EL (cell line): ENCODE measurements at places on chromosomes 2 and 18.
A peak's percentile ranks its signal among the peaks of the same experiment; 100 is the strongest.

GRCh38 chr2:88212251-88212790, 42.2 kb downstream of the THNSL2 start:
- DNase-seq: no peak

GRCh38 chr2:36468463-36469105, 113.0 kb downstream of the CRIM1 start:
- DNase-seq: peak; percentile 77

DNA sequence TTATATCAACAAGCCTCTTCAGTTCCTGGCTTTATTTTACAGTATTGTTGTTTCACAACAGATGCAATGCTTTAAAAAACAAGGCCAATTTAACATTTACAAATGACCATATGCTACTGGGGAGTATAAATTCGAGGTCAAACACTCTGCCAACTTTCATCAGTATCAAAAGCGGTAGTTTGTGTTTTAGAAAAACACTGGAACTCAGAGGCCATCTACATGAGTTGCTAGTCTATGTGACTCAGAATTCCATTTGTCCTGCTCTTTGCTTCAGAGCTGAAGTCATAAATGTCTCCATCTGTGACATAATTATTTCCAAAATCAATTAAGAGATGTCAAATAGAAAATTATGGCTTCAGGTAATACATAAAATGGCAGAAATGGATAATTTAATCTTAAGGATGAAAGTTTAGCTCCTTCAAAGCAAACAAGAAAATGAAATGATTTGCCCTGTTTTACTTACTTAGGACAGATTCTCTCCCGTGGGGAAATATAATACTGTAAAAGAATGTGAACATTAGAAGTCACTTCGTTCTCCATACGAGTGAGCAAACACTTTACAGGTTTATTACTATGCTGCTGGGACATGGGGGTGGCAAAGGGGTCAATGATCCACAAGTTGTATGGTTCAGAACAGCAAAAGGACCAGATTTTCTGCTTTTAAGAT, 3.7 kb downstream of the MEX3C start:
- peak; percentile 51 for DNase-seq

DNA sequence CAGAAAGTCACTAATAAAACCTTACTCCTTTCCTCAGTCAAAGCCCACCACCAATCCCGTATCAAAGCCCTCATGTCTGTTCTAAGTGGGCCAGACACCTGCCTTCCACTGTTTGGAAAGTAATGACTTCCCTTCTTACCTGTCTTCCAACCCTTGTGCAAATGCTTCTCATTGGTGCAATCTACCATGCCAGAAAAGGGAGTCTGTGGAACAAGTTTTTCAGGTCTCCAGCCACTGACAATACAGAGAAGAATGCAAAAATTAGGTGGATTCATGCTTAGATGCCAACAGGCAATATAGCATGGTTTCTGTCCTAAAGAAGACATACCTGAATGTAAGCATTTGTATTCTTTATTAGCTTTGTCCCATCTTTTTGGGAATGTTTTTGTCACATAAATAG, 1140.6 kb upstream of the LRRTM1 start:
- no peak for DNase-seq

GRCh38 chr2:222641336-222641735, 14.6 kb downstream of the FARSB start:
- no peak for DNase-seq

GRCh38 chr2:109371481-109372170, 242.1 kb downstream of the SEPTIN10 start:
- no peak for DNase-seq

- DNase-seq: no peak
These were observed 37.3 kb downstream of the GREB1 start for GRCh38 chr2:11571170-11571569.

DNA sequence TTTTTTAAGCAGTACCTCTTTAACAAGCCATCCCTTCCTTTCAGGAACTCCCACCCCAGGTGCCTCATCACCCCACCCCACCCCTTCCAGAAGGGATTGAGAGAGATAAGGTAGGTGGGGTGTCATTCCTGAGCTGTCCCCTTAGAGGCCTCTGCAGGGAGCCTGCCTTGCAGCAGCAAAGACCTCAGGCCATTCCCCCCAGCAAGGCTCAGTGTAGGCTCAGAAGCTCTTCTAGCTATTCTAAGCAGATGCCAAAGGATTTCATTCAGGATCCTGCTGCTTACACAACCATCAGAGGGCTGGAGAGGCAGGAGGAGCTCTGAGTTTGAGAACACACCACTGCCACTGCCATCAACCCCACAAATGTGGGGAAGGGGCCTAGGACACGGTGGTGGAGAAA, 5.8 kb upstream of the FIGLA start:
- no peak for DNase-seq
